ENCODE measurements at places on chromosomes 11 and 22. TPM values are rescaled to one million over a fixed set of nuclear protein-coding genes. Genes with fewer than 3 reads are reported as not detected.

The CARD10 gene
- 3.5 TPM for total RNA-seq

The SLC22A6 gene
- total RNA-seq: not detected

The GGTLC3 gene
- not detected for total RNA-seq

The SHANK2 gene
- under 0.01 TPM for total RNA-seq

DNA sequence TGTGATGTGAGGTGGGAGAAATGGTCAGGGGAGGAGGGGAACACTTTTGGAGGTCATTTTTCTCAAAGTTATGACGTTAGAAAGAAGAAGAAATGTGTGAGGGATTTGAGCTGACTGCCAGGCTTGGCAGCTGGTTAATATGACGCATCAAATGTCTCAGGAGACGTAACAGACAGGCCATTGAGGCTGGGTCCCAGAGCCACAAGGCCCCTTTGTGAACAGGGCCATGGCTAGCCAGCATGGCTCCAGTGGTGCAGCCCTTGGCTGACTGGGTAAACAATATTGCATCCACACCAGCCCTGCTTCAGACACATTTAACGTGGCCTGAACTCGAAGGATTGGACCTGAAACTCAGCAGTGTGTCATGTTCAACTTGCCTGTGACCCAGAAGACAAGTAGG lies 34.3 kb downstream of the AMOTL1 start:
- DNase-seq: peak; percentile 46

- DNase-seq: no peak
Measured at GRCh38 chr11:117663821-117664220, 133.2 kb downstream of the DSCAML1 start.

DNA sequence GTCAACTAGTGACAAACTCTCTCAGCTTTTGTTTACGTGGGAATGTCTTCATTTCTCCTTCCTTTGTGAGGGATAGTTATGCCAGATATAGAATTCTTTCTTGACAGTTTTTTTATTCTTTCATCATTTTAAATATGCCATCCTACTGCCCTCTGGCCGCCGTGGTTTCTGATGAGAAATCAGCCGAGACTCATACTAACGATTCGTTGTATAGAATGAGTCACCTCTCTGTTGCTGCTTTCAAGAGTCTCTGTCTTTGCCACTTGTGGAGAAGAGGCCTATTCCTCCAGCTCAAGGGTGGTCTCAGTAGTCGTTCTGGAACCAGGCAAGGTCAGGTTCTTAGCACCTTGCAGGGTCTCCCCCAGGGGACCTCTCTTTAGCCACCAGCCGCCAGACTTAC lies 8.0 kb downstream of the MYO7A start:
- DNase-seq: peak; percentile 57

DNA sequence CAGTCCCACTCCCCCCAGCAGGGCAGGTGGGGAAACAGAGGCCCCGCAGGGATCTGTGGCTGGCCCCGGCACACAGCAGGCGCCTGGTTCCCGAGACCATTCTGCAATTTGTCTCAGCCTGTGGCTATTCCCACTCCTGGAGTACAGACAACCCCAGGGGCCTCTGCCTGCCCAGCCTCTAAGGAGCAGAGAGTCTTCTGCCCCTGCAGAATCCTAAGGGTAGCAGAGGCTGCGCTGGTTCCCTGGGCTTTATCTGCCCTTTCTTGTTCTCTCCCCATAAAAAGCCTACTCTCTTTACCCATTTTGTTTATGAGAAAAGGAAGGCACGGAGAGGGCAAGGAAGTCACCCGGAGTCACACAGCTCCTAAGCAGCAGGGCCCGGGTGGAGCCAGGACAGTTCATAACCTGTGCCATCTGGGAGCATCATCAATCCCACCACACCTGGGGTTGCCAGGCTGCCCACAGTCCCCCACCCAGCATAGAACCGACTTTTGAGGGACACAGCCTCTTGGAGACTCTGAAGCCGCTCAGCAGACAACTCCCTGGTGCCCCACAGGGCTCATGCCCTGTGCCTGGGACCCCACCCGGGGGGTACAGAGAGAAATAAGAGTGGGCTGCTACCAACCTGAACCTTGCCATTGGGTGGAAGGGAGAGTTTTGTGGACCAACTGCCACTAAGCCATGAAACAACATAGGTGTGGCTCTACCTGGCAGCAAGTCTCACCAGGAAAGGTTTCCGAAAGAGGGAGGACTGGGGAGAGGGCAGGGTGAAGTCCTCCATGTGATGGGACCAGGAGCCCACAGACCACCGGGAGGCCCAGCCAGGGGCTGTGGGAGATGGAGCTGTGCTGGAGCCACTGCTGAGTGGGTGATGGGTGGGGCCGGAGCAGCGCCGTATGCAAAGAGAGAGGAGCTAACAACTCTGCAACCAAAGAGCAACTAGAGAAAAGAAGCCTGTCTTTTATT lies 17.2 kb upstream of the LINC01488 start:
- DNase-seq: no peak

DNA sequence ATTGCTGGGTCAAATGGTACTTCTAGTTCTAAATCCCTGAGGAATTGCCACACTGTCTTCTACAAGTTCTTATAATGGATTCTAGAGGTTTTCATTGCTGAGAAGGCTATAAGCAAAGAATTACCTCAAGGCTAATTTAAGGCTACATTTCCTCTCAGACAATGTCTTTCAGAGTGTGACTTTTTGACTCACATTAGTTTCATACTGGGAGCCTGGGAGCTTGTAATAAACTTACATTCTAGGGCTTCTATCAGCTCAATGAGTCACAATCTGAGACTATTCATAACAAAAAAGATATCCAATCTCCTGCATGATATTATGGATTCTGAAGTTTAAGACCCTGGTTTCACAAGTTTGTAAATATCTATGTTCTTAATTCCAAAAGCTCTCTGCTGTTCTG lies 408.7 kb downstream of the LRRC4C start:
- DNase-seq: no peak

- DNase-seq: no peak
Measured at GRCh38 chr11:68938816-68939582, 35.3 kb downstream of the IGHMBP2 start.
